ENCODE measurements at places on chromosomes 2 and 18.

DNA sequence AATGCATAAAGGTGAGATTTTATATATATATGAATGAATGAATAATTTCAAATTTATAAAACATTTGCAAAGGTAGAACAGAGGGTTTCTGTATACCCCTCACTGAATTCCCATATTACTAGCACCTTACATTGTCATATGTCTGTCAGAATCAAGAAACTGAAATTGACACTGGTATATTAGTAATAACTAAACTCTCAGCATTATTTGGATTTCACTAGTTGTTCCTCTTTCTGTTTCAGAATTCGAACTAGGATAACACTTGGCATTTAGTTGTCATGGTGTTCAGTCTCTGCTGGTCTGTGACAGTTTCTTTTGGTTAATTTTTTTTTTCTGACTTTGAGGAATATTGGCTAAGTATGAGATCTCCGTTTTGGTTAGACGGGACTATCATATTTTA is 275.9 kb downstream of the DCC start:
- no peak for DNase-seq

GRCh38 chr2:43184339-43184895 is 42.0 kb downstream of the ZFP36L2 start:
- DNase-seq, result no peak

DNA sequence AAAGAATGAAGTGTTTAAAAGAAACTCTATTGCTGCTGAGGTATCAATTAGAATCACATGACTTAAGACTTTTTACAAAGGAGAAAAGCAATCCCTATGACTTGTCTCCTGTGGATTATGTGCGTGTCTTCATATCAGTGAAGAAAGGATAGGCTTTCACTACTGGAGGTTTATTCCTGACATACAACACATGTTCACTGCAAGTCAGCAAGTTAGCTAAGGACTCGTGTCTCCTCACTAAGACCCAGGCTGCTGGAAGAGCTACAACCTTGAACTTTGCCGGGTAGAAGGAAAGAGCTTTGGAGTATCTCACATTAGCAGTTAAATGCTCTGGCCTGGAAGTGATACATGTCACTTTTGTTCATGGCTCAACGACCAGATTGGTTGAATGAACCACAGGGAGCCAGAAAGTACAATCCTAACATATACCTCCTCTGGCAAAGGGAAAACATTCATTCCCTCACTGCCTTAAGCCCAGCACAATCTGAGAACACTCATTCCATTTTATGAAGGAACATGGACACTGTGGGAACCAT is 215.3 kb downstream of the RNF152 start:
- no peak for DNase-seq

GRCh38 chr18:7657050-7657449 is 89.9 kb downstream of the PTPRM start:
- no peak for DNase-seq

- DNase-seq, result no peak
Measured at GRCh38 chr2:172239944-172240590, 137.4 kb upstream of the DLX2 start.

DNA sequence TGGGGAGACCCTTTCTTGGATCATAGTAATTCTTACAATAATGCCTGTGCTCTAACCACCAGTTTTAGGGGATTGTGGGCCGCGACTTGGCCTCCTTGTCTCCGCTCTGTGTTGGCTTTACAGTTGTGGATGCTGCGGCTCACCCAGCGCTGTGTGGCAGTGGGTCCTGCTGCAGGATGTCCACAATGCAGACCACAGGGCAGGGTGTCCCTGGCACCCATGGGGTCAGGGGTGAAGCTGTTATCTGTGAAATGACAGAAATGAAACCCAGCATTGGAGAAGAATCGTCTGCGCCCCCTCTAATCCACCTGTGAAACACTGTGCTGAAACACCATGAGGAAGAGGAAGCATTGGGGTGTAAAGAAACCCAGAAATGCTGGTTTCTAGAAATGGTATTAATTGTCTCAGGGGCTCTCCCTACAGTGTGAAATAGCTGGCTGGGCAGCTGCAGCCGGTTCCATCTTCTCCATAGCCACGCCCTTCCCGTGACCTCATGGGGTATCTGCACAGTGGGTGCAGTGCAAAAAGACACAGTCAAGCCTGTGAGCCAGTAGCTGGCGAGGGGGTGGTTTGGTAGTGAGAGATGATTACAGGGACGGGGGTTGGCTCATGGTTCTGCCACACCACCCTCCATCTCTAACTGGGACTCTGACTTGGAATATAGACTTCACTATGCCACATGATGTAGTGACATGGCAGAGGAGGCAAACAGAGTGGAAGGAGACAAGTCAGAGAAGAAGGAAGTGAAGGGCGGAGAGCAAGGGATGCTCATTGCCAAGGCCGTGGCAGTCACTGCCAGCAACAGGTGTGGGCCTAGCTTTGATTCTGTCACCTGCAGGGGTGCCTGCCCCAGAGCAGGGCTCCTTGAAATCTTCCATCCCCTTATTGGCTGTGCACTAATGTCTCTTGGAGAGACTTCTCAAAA is 16.2 kb downstream of the INPP4A start:
- DNase-seq, result no peak

- DNase-seq, result no peak
Measured at GRCh38 chr2:86500325-86501083, 59.3 kb downstream of the KDM3A start.

DNA sequence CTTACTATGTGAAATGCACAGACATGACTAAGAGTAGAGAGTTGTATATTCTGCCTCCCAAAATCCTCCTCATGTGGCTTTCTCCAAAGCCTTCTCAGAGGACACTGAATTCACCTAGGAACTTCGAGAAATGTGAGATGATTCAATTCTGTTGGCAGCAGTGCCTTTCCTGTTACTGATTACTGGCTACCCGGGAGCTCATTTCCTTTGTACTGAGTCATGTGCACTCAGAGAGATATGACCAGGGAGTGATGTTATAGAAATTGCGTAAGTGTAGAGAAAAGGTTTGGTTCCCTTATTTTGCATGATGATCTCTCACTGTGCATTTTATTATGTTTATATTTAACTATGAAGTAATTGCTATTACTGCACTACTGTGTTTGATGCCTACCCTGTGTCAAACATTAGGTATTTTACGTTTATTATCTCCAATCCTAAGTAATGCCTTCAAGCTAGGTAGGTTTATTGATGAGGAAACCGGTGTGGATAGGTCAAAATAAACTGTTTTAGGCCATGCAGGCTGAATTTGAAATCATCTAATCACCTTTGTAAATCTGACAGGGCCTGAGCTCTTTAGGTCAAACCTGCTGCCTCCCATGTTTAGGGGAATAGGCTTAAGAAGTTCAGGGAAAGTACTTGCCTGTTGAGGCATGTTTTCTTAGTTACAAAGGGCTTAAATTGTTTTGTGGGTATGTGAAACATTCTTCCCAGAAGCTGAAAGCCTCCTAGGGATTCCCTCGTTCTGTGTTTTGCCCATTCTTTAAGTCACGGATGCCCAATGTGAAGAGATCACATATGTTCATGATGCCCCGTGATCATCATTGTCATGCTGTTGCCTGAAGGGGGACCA is 86.8 kb downstream of the FMNL2 start:
- DNase-seq, result no peak

DNA sequence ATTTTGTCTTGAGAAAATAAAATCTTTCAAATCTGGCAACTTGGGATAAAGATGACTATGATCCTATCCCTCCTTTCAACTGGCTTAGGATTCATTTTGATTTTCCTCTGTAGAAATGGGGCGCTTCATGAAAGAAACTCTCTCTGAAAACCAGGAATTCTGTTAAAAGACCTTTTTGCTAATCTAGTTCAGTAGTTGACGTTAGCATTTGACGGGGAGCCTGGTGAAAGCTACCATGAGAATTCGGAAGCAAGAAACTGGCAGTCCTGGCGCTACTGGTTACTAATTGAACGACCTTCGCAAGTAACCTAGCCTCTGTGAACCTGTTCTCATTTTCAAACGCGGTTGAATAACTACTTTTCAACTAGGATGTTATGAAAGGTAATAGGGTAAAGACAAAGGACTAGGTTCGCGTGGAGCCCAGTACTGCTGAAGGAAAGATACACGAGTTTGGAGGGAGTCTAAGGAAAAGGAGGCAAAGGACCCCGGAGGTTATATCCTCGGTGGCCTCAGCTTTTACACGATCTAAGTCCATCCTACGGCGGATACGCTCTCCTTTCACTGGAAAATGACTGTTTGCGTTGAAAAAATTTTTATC is 604 bp upstream of the STK11IP start:
- DNase-seq, result peak; percentile 33

DNA sequence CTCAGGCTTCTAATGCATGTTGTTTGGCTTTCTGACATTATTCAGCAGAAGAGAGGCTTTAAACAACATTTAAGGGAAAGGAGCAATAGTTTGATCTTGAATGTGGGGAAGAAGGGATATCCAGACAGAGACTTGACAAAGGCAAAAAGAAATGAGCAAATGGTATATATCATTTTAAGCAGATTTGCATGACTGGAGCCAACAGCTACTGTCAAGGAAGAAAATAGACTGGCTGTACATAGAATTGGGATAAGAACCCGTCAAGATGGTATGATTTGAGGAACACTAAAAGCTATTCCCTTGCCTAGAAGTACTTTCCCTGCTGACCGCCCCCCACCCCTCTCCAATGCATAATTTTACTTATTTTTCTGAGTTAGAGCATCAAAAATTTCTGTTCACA is 174.5 kb downstream of the RIT2 start:
- no peak for DNase-seq

GRCh38 chr2:191539068-191539467 is 138.9 kb upstream of the NABP1 start:
- DNase-seq, result peak; percentile 44

- peak; percentile 89 for DNase-seq
Measured at GRCh38 chr2:219509780-219510511, 4.3 kb upstream of the ASIC4 start.

DNA sequence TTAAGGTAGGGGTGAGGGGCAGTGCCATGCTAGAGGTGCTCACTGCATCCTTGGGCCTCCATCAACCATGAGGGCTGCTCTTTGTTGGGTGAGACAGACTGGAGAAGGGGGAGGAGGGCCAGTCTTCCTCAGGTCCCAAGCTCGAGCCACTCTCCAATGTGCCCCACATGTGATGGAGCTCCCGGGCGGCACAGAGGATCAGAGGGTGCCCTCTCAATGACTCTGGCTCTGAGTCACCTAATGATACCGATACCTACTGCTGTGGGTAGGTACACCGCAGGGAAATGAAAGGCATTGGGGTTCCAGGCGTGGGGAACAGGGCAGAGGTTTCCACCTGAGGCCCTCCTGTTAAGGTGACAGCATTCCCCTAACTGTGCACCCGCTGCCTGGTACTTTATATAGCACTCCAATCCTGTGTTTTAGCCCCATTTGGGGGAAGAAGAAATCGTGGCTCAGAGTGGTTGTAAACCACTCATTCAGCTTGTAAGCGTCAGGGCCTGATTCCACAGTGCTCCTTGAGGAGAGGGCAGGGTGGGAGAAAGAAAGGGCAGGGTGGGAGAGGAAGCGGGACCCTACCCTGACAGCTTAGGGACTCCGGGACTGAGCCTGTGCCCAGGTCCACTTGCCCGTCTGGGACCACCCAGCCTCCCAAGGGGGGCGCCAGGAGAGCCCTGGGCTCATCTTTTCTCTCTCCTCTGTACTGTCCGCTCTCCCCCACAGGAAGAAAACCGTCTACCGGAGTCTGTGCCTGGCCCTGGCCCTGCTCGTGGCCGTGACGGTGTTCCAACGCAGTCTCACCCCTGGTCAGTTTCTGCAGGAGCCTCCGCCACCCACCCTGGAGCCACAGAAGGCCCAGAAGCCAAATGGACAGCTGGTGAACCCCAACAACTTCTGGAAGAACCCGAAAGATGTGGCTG is 1.8 kb downstream of the B3GNT7 start:
- no peak for DNase-seq

GRCh38 chr2:47631792-47632398 is 151.1 kb upstream of the MSH6 start:
- no peak for DNase-seq

GRCh38 chr2:142675398-142675797 is 202.1 kb upstream of the KYNU start:
- no peak for DNase-seq

GRCh38 chr18:7878265-7879211 is 311.4 kb downstream of the PTPRM start:
- no peak for DNase-seq

GRCh38 chr2:20649576-20649975 is 1.3 kb downstream of the HS1BP3 start:
- no peak for DNase-seq

DNA sequence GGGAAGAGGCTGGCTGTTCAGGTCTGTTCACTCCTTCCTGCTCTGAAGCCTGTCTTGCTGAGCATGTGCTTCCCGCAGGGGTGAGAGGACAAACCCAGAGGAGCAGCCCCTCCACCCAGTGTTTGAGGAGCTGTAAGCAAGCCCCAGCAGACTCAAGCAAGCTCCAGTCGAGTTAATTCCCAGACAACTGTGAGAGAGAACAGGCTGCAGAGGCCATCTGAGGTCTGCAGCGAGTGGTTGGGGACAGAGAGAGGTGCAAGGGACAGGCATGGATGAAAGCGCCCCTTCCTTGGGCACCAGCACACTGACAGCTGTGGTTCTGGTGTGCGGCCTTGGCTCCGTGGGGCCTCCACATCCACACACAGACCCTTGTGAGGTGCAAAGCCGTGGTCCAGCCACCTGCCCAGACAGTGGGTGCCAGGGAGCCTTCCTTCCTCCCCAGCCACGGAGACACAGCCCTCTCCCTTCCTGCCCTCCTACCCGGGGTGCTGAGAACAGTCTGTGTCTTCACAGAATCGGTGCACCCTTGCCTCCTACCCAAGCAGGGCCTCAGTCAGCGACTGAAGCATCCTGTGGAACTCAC is 36.2 kb downstream of the MAL start:
- no peak for DNase-seq

DNA sequence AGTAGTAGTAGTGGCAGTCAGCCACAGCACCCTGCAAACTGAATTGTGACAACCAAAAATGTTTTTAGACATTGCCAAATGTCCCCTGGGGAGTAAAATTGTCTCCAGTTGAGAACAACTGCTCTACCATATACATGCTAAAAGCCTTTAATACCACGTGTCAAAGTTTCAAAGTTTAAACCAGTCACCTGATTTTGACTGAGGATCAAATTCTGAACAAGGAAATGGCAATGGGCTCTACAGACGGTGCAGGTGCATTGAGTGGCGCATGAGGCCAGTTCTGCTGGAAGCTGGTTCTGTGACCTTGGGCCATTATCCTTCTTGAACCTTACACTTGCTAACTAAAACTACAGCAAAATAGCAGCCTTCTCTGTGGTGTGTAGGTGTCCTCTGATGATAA is 85.0 kb downstream of the LIPG start:
- no peak for DNase-seq

DNA sequence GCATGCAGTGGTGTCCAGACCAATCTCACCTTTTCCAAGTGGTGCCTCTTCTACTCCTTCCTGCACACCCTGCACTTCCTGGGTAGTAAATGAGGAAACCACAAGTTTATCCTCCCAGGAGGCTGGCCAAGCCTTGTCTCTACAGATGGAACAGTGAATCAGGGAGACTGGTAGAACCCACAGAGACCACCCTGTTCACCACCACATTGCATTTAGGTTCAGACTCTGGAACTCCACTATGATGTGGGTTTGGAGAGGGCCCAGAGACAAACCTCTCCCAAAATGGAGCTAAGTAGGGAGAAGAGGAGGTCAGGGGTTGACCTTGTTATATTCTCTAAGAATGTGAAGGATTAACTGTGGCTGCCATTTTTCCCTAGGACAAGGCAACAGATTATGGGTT is 102.8 kb upstream of the FZD7 start:
- DNase-seq, result no peak

All from NCI-H1694 treated with DMSO at 0.1 percent for 48 hours (cell line).